Naive thymus-derived CD4-positive, alpha-beta T cell (primary cell): ENCODE measurements at places on chromosomes 1 and 21.

GRCh38 chr1:219124163-219124562 lies 49.5 kb upstream of the LYPLAL1 start:
- DNase-seq: no peak

GRCh38 chr1:107691540-107691939 lies 273.4 kb downstream of the VAV3 start:
- no peak for DNase-seq

- DNase-seq: no peak
Observed at GRCh38 chr1:113375878-113376277, 14.4 kb upstream of the MAGI3 start.

GRCh38 chr1:147223740-147224615 lies 1.2 kb downstream of the FMO5 start:
- no peak for DNase-seq

DNA sequence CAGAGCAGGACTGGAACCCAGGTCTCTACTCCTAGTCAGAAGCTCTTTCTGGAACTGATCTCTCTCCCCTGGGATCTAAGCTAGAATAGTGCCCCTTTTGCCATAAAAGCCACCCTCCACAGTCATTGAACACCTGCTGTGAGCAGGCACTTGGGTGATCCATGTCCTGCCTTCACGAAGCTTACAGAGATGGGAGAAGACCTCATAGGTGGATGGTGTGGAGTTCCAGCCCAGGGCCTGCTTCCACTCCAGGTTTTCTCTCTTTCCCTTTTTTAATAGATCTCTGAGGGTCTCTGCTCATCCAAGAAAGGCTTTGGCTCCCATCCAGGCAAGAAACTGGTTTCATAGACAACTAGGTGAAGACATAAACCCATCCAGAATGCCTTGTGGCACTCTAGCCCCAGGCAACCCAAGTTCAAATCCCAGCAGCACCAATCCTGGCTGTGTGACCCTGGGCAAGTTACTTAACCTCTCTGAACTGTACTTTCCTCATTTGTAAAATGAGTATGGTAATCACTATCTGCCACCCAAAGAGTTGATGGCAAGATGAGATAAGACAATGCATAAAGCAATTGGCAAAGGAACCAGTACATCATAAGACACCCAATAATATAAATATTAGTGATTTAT lies 46.4 kb upstream of the TMEM51 start:
- DNase-seq: no peak

GRCh38 chr1:15033264-15033663 lies 120.3 kb upstream of the TMEM51 start:
- no peak for DNase-seq

GRCh38 chr1:98921817-98922216 lies 82.8 kb downstream of the PLPPR5 start:
- DNase-seq: no peak

- DNase-seq: no peak
Observed at GRCh38 chr1:29125237-29125641, 1.5 kb upstream of the TMEM200B start.
